ENCODE measurements at places on chromosomes 7 and 10.
A peak's percentile ranks its signal among the peaks of the same experiment; 100 is the strongest.

- DNase-seq: no peak
Observed at GRCh38 chr10:71695502-71696476, 23.8 kb downstream of the C10orf105 start.

GRCh38 chr10:561721-562120 is 127.7 kb downstream of the DIP2C start:
- no peak for DNase-seq

DNA sequence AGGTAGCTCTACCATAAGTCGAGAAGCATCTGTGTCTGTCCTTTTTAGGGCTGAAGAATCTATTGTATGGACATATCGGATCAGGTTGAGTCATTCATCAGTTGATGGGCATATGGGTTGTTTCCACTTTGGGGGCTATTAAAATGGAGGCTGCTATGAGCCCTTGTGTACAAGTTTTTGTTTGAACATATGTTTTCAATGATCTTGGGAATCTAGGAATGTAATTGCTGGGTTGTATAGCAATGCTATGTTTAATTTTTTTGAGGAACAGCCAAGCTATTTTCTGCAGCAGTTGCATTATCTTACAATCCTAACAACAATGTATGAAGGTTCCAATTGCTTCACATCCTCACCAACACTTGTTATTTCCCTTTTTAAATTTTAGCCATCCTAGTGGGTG is 46.4 kb upstream of the HABP2 start:
- no peak for DNase-seq

DNA sequence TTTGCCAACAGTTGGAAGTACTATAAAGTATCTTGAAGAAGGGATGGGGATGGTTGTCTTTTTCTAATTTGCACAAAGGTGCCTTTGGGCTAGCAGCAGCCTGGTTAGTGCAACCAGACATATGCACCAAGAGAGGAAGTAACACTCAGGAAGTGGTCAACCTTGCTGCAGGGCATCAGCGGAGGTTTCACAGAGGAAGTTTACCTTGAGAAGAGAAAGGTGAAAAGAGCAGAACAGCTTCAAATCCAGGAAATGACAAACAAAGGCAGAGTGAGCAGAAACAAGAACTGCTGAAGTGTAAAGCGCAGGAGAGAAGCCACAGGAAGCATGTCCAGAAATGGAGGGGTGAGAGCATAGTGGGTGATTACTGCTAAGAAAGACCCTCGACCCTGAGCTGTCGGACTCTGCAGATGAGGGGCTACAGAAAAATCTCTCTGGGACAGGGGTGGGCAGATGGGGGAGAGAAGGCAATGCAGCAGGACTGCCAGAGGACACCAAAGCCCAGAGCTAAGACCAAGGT is 66.9 kb downstream of the STK17A start:
- DNase-seq: peak; percentile 97

DNA sequence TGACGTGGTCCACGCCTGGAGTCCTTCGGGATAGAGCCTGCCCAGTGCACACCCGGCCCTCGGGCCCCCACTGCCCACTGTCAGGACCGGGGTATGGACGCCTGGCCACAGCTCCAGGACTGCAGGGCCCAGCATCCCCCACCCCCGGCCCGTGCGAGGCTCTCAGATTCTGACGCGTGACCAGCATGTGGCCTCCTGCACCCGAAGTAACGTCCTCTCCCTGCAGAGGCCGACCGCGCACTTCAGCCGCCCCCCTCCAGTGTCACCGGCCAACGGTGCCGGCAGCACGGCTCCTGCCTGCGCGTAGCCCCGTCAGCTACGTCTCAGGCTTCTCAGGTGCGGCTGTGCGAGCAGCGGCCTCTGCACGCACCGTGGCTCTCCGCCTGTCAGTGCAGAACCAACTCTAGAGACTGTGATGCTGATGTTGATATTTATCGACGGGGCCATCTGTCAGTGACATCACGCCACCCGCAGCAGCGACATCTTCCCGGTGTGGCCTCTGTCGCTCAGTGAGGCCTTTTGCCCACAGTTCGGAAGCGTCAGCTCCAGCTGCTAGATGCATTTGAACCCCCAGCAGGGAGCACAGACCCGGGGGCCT is 40.1 kb upstream of the ADGRA1 start:
- DNase-seq: no peak

- no peak for DNase-seq
Observed at GRCh38 chr7:1300636-1301035, 68.0 kb downstream of the UNCX start.

- no peak for DNase-seq
Observed at GRCh38 chr7:107998660-107999480, 4.1 kb downstream of the LAMB1 start.

GRCh38 chr7:46079421-46079820 is 158.3 kb upstream of the IGFBP3 start:
- no peak for DNase-seq

DNA sequence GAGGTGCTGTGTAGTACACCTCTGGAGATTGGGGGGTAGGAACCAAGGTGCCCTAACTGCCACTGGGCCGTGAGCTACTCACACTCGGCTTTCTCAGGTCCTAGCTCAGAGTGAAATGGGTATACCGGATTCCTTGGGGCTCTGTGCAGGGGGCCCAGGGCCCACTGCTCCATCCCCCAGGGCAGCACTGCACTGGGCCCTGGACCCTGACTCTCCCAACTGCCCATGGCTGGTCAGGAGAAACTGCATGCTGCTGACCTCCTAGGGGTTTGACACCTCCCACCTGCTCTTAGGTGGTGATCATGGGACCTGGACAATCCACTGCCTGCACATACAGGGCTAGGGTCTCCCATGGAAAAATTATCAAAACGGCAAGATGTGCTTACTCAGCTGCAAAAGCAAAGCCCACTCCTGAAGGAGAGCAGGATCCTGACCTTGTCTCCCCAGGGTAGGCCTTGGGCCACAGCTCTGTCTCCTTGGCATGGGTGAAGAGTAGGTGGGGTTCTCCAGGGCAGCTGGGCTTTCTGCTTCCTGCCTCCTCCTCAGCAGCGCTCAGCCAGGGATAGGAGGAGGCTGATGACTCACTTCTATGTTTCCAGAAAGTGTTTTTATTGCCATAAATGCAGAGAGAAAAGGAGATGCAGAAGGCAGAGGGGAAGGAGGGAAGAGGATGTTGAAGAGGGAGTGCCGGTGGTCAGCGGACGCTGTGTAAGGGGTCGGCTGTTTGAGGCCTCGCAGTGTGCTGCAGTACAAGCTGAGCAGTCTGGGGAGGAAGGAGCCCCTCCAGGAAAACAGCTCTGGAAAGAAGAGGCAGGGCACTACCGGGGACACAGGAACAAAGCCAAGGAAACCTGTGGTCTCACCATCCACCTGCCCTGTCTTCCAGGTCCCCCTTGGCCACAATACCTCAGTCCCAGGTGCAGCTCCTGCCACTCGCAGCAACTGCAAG is 107.8 kb downstream of the ARHGAP22 start:
- DNase-seq: no peak

GRCh38 chr7:158933468-158934139 is 77.2 kb downstream of the DYNC2I1 start:
- no peak for DNase-seq

GRCh38 chr7:114700247-114700928 is 221.5 kb upstream of the MDFIC start:
- DNase-seq: no peak

DNA sequence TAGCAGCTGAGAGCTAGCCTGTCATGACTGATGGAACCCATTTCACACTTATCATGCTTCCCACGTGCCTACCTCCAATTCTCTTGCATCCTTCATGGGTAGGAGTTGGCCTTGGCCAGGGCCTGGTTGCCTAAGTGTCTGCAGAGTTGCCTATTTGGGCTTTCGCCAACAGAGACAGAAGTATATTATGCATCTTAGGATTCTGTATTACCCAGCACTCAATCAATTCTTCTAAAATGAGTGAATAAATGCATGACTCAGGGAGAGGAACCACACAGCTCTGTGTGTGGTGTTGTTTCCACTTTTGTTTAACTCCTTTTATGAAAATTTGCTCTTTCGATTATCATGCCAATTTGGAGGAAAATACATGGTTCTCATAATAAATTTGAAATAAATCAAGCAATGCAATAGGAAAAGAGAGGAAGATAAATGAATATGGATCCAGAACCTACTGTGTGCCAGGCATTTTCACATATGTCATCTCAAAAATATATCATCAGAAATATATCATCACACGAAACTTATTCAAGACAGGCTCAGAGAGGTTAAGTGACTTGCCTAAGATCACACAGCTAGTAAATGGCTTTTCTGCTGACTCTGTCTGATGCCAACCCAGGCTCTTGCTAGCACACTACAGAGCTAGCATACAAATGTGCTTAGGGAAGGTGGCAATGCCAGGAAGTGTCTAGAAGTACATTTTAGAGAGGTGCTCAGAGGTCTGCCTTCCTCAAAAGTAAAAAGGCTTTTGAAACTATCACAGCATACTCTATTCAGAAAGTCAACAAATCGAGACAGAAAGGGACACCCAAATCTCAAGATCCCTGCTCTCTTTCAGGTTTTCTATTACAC is 9.5 kb upstream of the HABP2 start:
- no peak for DNase-seq

DNA sequence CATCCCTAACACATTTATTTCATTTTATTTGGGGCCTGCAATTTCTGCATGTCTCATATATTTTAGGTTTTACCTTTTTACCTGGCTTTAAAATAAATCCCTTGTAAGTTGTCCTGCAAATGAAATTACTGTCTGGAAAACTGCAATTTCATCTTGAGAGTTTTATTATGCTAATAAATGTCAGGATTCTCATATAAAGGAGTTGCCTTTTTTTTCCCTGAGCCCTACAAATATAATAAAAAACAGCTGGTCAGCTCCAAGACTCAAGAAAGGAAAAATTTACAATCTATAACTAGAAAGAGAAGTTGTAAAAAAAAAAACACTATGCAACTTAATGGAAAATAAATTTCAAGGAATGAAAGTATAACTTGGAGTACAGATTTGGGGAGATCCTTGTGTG is 108.7 kb downstream of the SH2D4B start:
- no peak for DNase-seq

DNA sequence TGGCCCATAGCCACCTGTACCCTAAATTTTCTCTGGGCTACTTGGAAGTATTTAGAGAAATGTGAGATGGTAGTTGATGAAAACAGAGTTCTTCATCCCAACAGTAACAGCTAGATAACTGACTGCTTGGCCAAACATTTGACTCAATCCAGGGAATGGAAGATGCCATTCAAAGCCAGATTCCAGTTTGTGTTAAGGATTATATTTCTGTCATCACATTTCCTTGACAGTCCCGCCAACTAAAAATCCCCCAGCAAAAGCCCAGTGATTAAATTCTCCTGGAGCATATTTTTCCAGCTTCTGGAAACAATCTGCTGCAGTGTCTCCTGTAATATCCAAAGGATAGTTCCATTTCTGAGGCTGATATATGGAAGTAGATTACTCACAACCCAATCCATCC is 45.4 kb upstream of the PTN start:
- no peak for DNase-seq

DNA sequence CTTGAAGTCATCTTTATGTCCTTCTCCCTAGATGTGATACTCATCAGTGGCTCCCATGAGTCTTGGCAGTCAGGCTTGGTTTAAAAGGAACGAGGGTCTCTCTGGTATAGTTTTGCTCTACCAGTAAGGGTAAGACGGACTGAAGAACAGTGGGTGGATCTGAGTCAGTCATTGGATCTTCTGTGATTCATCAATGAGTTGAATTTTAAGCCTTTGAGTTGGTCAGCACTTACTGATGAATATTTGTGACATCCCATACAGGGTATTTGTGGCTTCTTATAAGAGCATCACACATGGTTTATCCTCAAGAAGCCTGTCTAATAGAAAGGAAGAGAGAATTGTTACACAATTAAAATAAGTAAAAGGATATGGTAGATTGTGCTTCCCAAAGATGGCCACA is 87.3 kb upstream of the NAMPT start:
- DNase-seq: no peak

- no peak for DNase-seq
Observed at GRCh38 chr10:20313665-20314064, 497.4 kb downstream of the PLXDC2 start.

DNA sequence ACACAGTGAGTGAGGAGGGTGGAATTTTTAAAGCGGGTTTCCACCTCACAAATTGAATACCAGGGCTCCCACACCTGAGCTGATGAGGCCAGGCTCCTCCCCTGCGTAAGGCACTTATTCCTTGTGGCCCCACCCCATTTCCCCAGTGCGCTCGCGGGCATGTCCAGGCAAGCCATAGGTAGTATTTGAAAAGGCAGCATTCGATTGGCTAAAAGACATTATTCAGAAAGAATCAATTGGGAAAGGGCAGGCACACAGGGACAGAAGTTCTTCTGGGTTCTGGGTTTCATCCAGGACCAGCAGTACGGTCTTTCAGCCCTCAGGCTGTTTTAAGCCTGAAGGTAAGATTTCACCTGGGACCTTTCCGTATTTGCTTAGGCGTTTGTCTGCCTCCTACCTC is 222.3 kb downstream of the BBS9 start:
- no peak for DNase-seq

GRCh38 chr10:109933984-109934565 is 10.8 kb upstream of the XPNPEP1 start:
- DNase-seq: no peak

DNA sequence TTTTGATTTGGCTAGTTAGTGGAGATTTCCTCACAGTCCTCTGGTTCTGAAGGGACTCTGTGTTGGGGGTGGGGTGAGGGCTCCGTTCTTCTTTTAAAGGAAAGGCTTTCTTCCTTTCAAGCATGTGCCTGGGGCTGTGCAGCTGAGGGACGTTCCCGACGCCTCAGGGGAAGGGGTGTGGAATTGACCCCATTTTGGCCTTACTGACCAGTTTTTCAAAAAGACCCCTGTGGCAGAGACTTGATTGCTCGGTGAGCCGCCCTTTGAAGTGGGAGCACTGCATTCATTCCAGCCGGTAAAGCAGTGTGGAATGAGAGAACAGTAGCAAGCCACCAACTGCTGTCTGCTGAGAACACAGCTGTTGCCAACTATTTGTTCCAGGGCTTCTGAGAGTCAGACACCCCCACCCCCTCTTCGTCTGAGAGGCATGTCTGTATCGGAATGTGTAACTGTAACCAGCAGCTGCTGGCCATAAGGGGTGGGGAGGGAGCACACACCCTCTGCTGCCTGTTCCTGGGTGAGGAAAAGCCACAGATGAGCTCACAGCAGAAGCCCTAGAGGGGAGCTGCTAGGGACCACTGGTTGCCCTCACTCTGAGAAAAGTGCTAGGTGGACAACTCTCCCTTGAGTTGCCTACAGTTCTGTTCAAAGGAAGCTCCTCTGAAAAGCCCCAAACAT is 33.2 kb downstream of the WBP1L start:
- DNase-seq: no peak

DNA sequence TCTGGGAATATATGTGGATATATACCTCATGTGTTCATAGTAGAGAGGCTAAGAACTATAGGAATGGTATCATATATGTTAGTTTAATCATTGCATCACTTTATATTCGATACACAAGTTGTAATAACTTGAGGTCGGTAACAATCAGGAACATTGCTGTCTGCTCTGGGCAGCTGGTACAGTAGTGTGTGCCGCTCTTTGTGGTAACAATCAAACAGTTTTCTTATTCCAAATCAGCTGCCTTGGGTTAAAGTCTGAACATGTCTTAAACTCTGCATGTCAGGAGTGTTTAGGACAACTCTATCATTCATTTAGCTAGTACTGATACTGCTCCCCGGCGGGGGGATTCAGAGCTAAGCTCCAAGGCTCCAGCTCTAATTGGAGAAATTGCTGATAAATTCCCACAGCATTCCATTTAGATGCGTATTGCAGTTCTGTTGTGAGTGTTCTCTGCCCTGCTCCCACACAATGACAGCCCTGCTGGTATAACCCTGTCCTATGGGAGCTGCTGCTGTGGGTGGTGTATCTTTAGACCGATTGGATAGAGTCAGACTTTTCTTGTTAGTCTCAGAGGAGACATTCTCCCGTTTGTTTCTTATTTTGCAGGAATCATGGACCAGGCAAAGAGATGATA is 707.5 kb upstream of the FZD8 start:
- DNase-seq: no peak

- DNase-seq: no peak
Observed at GRCh38 chr10:125397608-125398007, 237.2 kb upstream of the CTBP2 start.

Measured in GM12878 (cell line).